Body of pancreas (tissue), 4 donors: ENCODE measurements at places on chromosomes 5 and 9. TPM values are rescaled to one million over a fixed set of nuclear protein-coding genes. Genes with fewer than 3 reads are reported as not detected.

RGS7BP gene
- under 0.01 TPM for total RNA-seq

CTNND2 gene
- 82.4 TPM for total RNA-seq

IRX4 gene
- not detected for total RNA-seq

FOXD4L4 gene
- total RNA-seq, result 0.52 TPM

CDX1 gene
- total RNA-seq, result not detected

FRMD3 gene
- total RNA-seq, result 4.6 TPM

DNA sequence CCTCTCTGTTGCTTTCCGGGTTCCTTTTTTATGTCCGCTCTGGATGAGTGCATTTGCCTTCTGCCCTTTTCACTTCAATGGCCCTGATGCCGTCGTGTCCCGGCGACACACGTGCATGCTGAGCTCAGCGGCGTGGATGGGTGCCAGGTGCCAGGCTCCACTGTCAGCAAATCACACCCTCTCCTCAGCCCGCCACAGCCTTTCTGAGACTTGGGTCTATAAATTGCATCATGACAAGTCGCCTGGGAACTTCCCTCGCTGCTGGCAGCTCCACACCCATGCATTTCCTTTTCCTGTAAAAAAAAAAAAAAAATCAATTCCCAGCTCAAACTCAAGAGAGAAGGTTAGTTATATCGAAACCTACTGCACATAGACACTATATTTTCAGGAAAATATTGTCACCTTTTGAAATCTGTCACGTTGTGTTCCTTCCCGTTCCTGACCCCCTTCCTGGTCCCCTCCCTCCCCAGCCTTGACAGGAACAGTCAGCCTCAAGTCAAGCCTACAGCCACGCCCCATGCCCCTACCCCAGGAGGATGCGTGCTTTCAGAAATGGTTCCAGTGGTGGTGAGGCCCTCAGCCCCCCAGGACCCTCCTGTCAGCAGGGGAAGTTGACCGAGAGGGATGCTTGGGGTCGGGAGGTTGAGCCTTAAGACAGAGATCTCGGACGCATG is 110.3 kb upstream of the PTCH1 start:
- H3K36me3 ChIP-seq, result no peaks in the 10 kb centered on the region
- peak; percentile 51 for DNase-seq
- H3K27ac ChIP-seq, result peak overlapping the region; percentile 43
- H3K4me1 ChIP-seq, result no peaks in the 10 kb centered on the region

DNA sequence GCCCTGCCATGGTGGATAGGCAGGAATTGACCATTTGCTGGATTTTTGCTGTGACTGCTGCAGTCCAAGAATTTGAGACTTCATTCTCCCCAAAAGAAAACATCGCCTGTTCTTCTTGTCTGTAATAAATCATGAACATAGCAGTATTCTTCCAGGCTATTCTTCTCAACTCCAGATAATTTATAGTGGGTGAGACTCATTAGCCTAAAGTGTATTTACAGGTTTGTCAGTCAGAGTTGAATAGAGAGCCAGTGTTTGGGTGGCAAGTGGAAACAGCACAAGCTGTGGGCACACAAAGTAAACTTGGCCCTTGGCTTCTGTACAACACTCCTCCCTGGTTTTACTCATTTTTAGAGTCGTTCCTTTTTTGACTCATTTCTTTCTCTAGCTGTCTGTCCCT is 128.2 kb upstream of the VCAN start:
- no peaks in the 10 kb centered on the region for H3K27me3 ChIP-seq
- no peaks in the 10 kb centered on the region for H3K36me3 ChIP-seq
- DNase-seq, result no peak
- H3K27ac ChIP-seq, result no peak overlapping the region
- peaks cover 13% of the 10 kb centered on the region for H3K4me1 ChIP-seq
- H3K4me3 ChIP-seq, result no peak overlapping the region

- peaks cover 8% of the 10 kb centered on the region for H3K4me1 ChIP-seq
- no peak for DNase-seq
- no peak overlapping the region for H3K27ac ChIP-seq
- no peaks in the 10 kb centered on the region for H3K27me3 ChIP-seq
- peaks cover 16% of the 10 kb centered on the region for H3K36me3 ChIP-seq
Measured at GRCh38 chr5:112902561-112902960, 19.5 kb downstream of the REEP5 start.

DNA sequence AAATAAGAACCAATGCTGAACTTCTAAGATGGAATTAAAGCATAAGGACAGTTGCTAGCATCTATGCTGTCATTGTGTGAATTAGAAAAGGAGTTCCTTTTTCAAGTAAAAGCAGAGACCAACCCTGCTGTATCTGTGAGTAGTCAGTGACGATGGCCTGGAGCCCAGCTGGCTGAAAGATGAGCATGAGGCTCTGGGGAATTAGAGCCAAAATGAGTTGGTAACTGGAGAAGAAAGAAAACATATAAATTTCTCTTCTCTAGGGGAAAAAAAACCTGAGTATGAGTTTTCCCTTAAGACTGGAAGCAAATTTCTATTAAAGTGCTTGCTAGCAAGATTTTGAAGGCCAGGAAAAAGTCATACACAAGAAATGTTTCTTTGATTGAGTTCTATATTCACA is 1.6 kb upstream of the SPZ1 start:
- no peak for DNase-seq
- no peaks in the 10 kb centered on the region for H3K36me3 ChIP-seq
- no peaks in the 10 kb centered on the region for H3K4me1 ChIP-seq
- no peak overlapping the region for H3K4me3 ChIP-seq

- no peaks in the 10 kb centered on the region for H3K36me3 ChIP-seq
- no peaks in the 10 kb centered on the region for H3K27me3 ChIP-seq
- no peak overlapping the region for H3K27ac ChIP-seq
- peaks cover 3% of the 10 kb centered on the region for H3K4me1 ChIP-seq
- DNase-seq, result no peak
Measured at GRCh38 chr5:42855386-42855785, 43.7 kb upstream of the SELENOP start.

GRCh38 chr9:76213751-76214150 is 180.5 kb downstream of the RFK start:
- H3K27me3 ChIP-seq, result no peaks in the 10 kb centered on the region
- H3K36me3 ChIP-seq, result no peaks in the 10 kb centered on the region
- no peaks in the 10 kb centered on the region for H3K4me1 ChIP-seq
- H3K27ac ChIP-seq, result no peak overlapping the region
- H3K4me3 ChIP-seq, result no peak overlapping the region

DNA sequence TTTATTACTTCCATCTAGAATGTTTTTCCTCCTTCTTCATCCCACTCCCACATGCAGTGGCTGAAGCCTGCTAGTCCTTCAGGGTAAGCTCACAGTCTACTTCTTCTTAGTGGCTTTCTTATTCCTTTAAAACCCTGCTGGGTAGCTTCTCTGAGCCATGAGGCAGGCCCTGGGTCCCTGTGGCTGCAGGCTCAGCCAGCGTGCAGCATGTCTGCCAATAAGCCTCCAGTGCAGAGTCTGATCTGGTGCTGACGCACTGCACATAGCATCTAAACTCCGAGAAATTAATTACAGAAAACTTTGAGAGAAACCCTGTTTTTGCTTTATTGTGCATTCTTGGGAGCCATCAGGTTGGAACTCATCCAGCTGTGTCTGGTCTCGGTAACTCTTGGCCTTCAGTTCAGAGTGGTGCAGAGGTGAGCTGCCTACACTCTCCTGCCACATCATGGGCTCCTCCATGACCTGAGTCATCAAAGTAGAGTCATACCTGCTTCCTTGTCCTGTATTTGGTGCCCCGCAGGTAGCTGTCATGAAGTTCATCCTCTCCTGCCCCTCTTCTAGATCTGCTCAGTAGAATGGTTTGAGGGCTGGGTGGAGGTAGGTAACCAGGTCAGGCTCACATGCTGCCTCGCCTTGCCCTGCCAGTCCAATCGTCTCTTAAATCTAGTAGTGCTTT is 339.4 kb downstream of the KDM4C start:
- no peak overlapping the region for H3K27ac ChIP-seq
- DNase-seq, result no peak
- H3K36me3 ChIP-seq, result no peaks in the 10 kb centered on the region

GRCh38 chr5:123119334-123119986 is 30.4 kb downstream of the PRDM6 start:
- H3K27ac ChIP-seq, result no peak overlapping the region
- H3K4me3 ChIP-seq, result no peak overlapping the region
- no peaks in the 10 kb centered on the region for H3K27me3 ChIP-seq
- DNase-seq, result peak; percentile 35
- H3K4me1 ChIP-seq, result no peaks in the 10 kb centered on the region
- H3K36me3 ChIP-seq, result no peaks in the 10 kb centered on the region

DNA sequence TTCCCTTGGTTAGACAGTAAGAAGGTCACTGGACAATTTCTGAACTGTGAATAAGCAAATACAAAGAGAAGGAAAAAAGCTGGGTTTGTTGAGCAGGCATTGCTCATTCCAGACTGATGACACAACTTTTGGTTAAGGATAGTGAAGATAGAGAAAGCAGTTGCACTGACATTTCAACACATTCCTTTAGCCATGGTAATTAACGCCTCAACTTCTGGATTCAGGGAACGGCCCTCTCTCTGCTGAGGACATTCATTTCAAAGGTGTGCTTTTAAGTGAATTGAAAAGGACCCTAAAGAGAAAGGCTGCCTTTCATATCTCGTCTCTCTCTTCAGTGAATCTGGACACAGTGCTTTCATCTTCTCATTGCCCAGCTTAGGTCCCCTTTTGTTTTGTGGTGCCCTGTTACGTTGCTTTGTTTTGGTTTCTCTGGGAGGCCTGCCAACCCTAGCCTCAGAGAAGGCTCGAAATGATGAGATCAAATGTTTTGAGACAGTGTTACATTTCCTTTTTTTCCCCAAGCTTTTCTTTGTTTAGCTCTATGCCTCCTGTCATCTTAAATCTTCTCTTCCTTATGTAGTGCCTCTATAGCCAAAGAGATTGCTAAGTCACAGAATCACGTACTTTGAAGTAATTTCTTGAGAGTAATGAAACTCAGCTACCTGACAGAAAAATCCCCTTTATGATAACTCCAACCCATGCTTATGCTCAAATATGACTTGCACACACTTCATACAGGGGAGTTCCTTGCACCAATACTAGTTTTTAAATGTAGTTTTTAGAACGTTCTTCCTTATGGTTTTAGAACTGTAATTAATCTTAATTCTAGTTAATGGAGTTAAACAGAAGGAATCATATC is 94.4 kb upstream of the IFNE start:
- no peaks in the 10 kb centered on the region for H3K36me3 ChIP-seq
- no peaks in the 10 kb centered on the region for H3K27me3 ChIP-seq
- no peak overlapping the region for H3K27ac ChIP-seq

DNA sequence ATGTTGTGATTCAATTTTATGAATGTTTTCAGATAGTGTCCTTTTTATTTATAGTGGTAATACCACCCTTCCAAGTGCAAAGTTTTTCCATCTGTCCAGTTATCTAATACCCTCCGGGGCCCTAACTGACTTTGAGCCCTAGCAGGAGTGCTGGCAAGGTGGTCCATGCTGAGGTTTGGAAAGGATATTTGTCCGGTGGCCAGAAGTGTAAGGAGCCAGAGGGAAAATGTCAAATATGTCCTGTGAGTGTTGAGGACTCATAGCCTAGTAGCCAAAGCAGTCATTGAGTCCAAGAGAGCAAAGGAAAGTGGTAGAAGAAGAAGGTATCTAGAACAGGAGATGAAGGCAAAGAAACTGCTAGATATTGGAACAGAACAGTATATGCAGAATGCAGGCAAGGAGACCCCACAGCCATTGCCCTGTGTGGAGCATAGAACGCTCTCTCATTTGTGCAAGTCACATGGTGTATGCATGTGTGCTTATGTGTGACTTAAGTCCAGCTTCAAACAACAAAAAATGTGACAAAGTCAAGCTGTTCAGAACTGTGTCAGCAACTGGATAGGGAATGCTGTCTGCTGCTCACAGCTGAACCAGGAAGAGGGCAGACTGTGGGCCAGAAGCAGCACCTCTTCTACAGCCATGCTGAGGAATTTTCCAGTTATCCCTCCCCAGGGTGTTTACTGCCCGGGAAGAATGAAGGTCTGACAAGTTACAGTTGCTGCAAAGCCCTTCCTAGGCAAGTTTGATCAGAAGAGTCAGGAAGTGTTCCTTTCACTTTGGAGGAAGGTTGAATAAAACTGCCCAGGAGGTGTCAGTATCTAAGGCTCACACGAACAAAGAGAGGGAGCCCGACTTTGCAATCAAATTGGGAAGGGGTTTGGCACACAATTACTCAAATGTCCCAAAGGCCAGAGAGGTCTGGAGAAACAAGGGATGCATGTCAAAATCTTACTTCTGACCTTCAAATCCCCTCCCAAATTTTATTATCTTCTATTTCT is 463.3 kb upstream of the DMAC1 start:
- peaks cover 6% of the 10 kb centered on the region for H3K4me1 ChIP-seq
- DNase-seq, result no peak
- no peaks in the 10 kb centered on the region for H3K36me3 ChIP-seq
- H3K27ac ChIP-seq, result no peak overlapping the region
